ENCODE measurements at places on chromosomes 1 and 21.

DNA sequence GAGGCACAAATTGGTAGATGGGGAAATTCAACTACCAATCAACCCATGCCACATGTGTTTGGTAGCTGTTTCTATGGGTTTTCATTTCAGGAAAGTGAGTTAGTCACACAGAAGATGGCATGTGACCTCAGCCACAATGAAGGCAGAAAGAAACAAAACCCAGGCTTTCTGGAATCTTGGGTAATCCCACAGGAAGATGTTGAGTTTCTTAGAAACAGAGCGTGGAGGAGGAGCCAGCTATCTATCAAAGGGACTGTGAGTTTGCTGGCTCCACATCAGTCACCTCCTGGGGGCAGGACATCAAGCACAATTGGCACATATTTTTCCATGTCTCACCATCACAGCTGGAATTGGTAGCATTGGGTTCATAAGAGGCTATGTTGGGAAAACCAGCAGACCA is 188.9 kb upstream of the PLXNA2 start:
- DNase-seq: peak; percentile 4

GRCh38 chr1:36628804-36629203 is 146.1 kb upstream of the CSF3R start:
- no peak for DNase-seq

DNA sequence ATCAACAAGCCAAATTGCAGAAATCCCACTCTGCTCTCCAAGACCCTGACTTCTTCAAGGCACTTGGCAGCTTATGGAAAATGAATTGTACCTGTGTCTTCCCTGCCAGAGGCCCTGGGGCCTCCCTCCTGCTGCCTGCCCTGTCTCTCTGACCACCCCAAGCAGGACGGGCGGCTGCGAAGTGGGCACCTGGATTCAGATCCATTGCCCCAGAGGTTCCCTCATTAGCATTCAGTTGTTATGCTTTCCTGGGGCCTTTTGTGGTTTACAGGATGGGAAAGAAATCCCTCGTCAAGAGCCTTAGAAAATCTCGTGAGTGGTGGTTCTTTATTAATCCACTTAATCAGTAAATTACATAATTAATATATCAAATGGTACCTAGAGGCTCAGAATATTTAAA is 179.3 kb downstream of the TNR start:
- no peak for DNase-seq

DNA sequence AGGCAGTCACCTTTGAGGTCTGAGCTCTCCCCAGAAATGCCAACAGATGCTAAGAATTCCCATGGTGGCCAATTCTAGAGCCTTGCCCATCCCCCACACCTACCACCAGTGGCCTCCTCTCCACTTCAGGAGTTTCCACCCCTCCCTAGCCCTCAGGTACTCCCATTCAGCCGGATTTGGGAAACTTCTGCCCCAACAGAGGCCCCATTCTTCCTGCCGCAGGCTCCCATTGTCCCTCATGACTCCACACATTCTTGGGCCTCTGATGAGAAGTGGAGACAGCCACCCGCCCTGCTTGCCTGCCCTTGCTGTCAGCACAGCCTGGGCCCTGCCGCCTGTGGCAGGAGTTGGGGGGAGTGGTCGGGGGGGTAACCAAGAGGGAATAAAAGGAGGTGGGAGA is 4.6 kb downstream of the BLACAT1 start:
- DNase-seq: no peak

GRCh38 chr1:153348511-153349362 is at the start of gene PGLYRP4:
PGLYRP4 (minus strand) TSS chr1:153348841; CDS start chr1:153347932, 909 bp downstream.
- DNase-seq: peak; percentile 9

GRCh38 chr1:64312431-64312830 is 109.0 kb downstream of the UBE2U start:
- no peak for DNase-seq

DNA sequence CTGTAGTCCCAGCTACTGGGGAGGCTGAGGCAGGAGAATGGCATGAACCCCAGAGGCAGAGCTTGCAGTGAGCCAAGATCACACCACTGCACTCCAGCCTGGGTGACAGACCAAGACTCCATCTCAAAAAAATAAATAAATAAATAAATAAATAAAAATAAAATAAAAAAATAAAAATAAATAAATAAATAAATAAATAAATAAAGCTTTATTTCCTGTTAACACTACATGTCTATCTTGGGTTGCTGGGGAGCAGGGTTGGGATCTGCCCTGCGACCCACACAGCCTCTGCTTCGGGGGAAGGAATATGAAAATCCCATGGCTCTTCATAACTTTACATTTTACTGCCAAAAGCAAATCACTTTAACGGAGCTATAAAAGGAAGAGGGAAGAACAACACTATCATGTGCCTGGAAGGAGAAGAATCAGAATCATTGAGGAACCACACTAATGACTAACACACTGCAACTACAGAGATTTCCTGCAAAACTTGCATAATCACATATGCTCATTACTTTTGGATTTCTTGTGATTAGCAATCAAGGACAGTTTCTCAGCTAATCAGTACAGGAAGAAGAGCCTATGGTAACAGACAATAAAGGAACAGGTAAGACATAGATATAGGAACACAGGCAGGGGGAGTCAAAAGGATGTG is 72.8 kb upstream of the CD55 start:
- peak; percentile 10 for DNase-seq

DNA sequence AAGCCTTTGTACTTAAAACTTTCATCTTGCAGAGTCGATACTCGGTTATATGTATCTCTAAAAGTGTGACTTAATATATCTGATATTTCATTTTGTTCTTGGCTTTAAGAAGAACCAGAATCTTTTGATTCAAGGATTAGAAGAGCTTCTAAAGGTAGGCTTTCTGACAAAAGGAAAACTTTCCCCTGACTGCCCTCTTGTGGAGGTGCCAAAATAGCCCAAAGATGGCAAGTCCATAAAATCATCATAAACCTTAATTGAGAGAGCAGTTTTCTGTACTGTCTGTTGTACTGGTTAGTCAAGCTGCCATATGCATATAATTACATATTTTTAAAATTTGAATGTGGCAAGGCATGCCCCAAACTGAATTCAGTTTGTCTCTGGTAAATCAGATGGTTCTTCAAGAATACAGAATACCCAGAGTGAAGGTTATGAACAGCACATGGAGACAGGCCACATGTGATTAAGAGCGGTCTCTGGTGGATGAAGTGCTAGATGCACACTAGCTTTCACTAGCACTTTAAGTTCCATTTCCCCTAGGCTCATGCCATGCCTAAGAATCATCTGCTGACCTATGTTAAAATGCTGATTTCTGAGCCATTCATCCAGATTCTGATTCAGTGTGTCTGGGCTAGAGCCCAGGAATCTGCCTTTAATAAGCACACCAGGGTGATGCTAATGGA is 27.7 kb upstream of the ELAVL4 start:
- DNase-seq: no peak

- peak; percentile 27 for DNase-seq
Observed at GRCh38 chr1:27773826-27774445, 917 bp downstream of the STX12 start.

- no peak for DNase-seq
Observed at GRCh38 chr1:43930168-43930948, 3.2 kb upstream of the ARTN start.

DNA sequence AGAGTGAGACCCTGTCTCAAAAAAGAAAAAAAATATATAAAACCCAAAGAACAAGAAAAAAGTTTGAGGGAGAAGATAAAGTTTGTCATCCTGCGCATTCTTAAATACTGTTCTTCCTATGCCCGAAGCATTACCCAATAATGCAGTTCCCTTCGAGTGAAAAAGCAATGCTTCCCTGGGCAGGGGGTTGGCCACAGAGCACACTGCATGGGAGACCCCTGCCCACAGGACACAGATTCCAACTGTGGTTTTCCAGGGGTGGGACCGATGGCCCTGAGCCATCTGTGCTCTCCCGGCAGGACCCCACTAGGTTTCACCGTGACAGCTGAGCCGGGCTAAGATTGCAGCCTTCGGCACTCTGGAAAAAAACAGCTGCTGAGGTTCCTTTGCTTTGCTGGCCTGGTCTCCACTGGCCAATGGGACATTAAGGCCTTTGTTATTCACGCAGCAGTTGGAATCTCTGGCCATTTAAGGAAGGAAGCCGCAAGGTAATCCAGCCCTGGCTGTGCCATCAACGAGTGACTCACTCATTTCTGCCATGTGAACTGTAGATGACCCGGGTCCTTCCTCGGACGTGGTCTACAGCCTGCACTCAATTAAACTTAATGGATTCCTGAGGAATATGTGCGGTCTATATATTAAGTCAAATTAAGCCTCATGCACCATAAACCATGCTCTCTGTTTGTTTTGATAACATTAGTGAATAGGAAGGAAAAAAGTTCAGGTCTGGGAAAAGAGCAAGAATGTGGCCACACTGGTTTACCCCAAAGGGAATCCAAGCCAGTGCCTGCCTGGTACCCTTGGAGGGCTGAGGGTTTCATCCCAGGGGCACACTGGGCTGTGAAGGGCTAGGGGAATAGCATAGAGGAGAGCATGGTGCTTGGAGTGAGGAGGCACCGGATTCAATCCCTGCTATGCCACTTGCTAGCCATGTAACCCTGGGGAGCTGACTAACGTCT is 163.2 kb downstream of the ZBTB18 start:
- DNase-seq: peak; percentile 96

DNA sequence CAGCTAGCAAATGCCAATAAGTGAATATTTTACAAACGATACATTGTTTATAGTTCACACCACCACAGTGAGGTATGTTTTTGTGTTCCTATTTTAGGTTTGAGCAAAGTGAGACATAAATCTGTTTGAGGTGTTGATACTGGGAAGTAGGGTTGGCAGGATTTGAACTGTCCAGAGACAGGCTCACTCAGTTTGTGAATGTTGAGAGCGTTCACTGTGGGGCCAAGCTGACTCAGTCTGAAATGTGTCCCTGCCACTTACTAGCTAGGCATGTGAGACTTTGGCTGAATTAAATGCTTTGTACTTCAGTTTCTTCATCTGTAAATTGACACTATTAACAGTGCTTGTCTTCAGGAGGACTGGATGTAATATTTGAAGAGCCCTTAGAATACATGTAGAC is 35.1 kb downstream of the DIRAS3 start:
- no peak for DNase-seq

- peak; percentile 19 for DNase-seq
Observed at GRCh38 chr1:36612881-36613280, 130.2 kb upstream of the CSF3R start.

GRCh38 chr1:4681026-4681425 is 26.6 kb downstream of the AJAP1 start:
- no peak for DNase-seq

- no peak for DNase-seq
Observed at GRCh38 chr1:17887661-17888371, 132.7 kb downstream of the ACTL8 start.

GRCh38 chr21:35575280-35575915 is 484.9 kb downstream of the SETD4 start:
- peak; percentile 64 for DNase-seq

- no peak for DNase-seq
Observed at GRCh38 chr21:41776778-41777177, 9.9 kb upstream of the RIPK4 start.

DNA sequence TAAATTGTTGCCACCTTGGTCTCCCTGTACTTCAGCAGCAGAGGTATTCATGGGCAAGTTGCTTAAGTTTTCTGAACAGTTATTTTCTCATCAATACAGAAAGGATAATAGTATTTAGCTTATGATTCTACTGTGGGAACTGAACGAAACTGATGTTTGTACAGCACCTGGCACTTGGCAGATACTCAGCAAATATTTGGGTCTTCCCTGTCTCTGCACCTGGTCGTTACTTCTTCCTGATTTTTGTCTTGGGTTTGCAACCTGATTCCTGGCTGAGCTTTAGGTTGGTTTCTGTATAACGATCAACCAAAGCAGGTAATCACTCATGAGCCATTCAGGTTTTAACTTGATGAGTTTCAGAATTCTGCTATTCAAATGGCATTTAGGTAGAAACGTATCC is 490.6 kb downstream of the KIF26B start:
- DNase-seq: no peak

DNA sequence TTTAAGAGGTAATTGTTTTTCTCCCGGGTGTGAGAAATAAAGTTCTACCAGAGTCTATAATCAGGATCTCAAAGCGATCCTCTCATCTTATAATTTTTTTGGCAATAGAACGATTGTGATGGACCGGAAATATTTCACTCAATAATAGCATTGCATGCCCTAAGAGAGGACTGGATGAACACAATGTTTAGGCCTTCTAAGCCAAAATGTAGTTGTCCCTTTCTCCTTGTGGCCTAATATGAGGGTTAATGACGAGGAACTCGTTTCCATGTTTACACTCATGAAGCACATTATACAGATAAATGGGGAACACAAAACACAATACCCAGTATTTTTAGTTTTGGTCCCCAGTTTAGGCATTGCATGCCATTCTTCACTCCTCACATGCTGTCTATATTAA is 5.9 kb downstream of the TBX15 start:
- DNase-seq: no peak

- peak; percentile 15 for DNase-seq
Observed at GRCh38 chr1:74463333-74463988, 49.0 kb downstream of the LRRC53 start.

DNA sequence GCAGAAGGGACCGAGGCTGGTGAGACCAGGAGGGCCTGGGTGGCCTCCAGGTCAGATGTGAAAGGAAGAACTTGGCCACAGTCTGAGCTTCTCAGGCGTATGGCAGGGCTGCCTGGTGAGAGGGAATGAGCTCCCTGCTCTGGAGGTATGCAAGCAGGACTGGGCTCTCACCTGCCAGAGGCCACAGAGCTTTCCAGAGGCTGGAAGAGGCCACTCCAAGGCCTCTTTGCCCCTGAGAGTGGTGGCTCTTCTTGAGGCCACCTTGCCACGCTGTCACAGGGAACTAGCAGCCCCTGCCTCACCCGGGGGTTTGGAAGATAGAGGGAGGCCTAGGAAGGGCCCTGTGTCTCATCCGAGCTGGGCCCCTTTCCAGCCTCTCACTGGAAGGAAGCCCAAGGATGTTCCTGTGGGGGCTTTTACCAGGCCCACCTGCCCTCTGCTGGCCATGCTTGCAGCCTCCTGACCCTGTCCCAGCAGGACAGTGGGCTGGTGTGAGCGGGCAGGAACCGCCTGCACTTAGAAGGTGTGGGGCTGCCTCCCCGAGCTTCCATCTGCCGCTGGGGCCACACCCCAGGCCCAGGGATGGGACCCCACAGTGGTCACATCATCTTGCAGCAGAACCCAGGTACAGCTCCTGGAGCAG is 10.0 kb downstream of the PCSK9 start:
- DNase-seq: no peak

DNA sequence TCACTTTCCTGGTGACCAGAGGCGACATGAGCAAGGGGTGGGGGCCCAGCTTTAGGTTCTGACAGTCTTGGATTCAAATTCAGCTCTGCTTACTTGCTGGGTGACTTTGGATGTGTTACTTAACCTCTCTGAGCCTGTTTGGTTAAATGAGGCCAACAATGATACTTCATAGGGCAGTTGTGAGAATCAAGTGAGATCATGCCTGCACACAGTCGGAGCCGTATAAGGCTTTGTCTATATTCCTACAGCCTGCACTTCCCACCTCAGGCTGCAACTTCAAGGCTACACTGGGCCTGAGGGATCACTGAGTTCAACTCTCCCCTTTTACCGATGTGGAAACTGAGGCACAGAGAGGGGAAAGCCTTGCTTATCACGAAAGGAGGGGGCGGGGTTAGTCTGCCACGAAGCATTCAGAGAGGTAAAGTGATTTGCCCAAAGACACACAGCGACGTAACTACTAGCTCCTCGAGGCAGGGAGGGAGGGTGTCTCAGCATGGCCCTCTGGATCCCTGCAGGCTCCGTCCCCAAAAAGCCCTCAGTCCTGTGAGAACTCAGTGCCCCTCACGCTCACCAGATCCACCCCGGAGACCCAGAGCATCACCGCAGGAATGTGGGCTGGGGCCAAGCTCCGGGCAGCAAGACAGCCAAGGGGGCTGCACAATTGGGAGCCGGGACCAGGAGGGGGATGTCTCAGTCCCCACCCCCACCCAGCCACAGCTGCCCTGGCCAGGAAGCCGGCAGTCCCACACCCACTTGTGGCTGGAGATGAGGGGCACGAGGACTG is 25.0 kb downstream of the SDC3 start:
- no peak for DNase-seq
